ENCODE measurements at places on chromosomes 12 and 14.

GRCh38 chr12:10600988-10601387, 12.4 kb downstream of the MAGOHB start:
- DNase-seq: no peak

DNA sequence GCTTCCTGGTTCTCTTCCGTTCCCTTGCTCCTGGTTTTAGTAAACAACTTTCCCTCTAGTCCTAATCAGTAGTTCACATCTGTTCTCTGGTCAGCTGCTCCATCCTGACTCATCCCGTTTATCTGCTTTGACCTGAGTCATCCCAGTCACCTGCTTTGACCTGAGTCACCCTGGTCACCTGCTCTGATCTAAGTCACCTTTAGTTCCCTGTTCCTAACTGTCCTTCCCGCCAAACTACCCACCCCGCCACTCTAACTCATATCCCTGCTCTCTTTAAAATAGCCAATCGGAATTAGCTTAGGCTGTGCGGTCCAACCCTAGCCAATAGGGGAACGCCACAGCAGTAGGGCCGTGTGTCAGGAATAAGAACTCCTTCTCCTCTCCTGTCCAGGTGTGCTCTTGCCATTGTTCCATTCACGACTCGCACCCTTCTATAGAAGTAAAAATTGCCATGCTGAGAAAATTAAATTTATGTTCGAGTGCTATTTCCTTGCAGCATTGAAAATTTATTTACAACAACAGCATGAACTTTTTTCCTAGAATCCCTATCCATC, 3.1 kb upstream of the ANKRD33 start:
- peak; percentile 73 for DNase-seq

DNA sequence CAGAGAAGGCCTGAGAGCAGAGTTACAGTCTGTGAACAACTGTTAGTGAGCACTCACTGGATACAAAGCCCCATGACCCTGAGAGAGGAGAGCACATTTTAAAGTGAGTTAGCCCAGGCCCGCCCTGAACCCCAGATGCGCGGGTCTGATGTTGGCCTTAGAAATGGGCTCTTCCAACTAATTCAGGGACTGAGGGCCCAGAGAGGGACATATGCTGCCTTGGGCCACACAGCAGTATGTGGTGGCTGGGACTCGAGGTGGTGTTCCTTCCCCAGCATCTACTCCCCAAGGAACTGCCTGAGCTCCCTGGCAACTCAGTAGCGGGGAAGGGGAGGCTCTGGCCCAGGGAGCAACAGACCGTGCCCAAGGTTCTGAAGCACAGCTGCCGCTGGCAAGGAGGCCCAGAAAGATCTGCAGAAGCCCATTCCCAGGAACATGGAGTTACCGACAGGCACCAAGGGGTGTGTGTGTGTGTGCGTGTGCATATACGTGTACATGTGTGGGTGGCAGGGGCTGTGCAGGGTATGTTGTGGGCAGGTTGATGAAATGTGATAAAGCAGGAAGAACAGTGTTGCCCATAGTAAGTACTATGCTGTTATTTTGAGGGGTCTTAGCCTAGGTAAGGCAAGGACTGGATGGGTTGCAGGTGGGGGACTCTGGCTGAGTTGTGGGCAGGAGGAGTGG, 40.5 kb downstream of the KRT80 start:
- no peak for DNase-seq

GRCh38 chr12:15862840-15863239, 19.3 kb upstream of the STRAP start:
- no peak for DNase-seq

GRCh38 chr12:32305163-32305562, 94.2 kb upstream of the FGD4 start:
- no peak for DNase-seq

- no peak for DNase-seq
These were observed 30.6 kb downstream of the VCPKMT start for GRCh38 chr14:50085570-50086320.

- DNase-seq: no peak
These were observed 615.9 kb upstream of the MIS18BP1 start for GRCh38 chr14:45868863-45869262.

GRCh38 chr12:69154585-69155363, 84.6 kb upstream of the CPSF6 start:
- peak; percentile 62 for DNase-seq

- no peak for DNase-seq
These were observed 60.3 kb downstream of the AVPR1A start for GRCh38 chr12:63090716-63091115.

GRCh38 chr12:69655616-69656340, 43.3 kb downstream of the BEST3 start:
- peak; percentile 43 for DNase-seq

- DNase-seq: no peak
These were observed 86.8 kb downstream of the ADGRD1 start for GRCh38 chr12:131040491-131040890.

- no peak for DNase-seq
These were observed 10.4 kb downstream of the NGB start for GRCh38 chr14:77260631-77261030.

DNA sequence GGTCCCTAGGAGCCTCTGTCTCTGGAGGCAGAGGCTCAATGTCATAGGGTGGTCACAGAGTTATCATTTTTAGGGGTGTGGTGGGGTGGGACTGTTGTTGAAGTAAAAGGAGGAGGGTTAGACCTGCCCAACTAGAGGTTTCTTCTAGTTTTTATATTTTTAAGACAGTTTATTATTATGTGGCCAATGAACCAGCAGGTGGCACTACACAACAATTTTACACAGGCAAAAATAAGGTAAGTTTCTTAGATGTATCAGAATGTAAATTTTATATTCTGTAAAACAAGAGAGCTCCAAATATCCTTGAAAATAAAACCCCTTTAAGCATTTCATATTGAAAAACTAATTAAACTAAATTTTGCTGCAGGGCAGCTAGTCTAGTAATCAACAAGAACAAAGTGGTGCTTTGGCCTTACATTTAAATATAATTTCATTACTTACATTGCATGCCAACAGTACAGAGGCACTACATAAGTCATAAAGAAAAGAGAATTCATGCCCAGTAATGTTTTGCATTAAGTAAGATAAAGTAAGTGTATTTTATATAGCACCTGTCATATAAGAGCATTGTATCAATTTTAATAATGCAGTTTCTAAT, 22.2 kb upstream of the OVCH1 start:
- no peak for DNase-seq

GRCh38 chr14:100369019-100369418, 45.9 kb downstream of the SLC25A47 start:
- no peak for DNase-seq

GRCh38 chr14:60064491-60065072, 27.1 kb upstream of the PCNX4 start:
- DNase-seq: no peak

- DNase-seq: no peak
These were observed 668.1 kb downstream of the SLC16A7 start for GRCh38 chr12:60263836-60264493.

DNA sequence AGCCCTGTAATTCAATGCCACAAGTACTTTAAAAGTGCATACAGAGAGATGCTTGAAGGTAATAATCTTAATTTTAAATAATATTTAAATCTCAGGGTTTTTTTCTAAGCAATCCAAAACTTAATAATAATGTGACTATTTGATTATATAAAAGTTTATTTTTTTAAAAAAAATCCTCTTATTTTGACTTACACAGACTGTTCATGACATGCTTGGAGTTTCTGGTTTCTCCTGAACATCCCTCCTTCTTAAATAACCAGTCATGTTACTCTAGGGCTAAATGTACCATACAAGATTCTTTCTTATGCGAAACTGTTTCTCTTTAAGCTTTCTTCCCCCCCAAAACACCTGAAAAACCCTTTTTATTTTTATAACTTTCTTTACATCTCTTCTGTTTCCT, 58.2 kb upstream of the SLC2A13 start:
- no peak for DNase-seq

DNA sequence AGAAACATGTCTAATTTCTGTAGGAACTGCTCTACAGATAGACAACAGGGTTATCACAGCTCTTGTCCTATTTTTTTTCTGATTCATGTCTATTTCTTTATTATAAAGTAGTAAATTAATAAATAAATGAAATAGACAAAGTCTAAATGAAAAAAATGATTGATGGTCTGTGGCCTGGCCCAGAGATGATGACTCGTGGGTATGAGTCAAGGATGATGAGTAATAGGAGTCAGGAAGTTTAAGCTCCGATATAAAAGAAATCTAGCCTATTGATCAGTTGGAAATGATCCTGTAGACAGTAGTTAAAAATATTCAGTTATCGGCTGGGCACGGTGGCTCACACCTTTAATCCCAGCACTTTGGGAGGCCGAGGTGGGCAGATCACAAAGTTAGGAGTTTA, 90.6 kb upstream of the RTL1 start:
- DNase-seq: no peak

DNA sequence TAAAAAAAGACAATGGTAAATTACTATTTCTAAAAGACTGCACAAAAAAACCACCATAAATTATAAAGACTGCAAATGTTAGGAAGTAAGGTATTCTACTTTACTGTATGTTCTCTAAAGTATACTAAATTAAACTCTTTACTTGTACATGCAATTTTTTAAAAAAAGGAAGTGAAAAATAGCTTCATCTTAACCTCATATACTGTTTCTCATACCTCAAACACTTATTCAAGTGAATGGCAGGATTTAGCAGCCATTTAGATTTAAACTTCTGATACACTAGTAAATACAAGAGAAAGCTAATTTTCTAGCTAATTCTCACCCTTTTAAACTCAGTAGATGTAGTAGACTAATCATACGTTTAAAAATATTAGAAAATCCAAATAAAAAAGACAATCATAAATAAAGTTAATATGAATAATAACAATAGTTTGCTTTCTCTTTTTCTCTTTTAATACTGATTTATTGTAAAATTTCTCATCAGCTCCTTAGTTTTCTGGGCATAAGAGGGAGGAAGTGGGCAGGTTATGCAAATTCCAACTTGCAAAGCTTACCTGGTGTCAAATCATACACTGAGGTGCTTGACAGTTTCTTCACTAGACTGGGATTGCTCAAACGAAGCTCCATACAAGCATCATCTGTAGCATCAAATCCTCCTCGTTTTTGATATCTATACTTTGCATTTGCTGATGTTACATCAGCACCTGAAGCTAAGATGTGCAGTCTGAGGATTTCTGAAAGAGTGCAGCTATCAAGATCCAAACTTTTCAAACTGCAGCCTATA, 71.0 kb upstream of the CFL2 start:
- DNase-seq: no peak

- no peak for DNase-seq
These were observed 66.2 kb upstream of the GPR68 start for GRCh38 chr14:91310606-91311283.

GRCh38 chr12:103680591-103681141, 93.6 kb downstream of the STAB2 start:
- DNase-seq: no peak

GRCh38 chr12:110343114-110343513, 60.4 kb downstream of the ANAPC7 start:
- DNase-seq: no peak

- peak; percentile 26 for DNase-seq
These were observed 154.4 kb downstream of the GPHN start for GRCh38 chr14:66662374-66662773.

- no peak for DNase-seq
These were observed 196.1 kb upstream of the CDKN3 start for GRCh38 chr14:54200726-54201125.

DNA sequence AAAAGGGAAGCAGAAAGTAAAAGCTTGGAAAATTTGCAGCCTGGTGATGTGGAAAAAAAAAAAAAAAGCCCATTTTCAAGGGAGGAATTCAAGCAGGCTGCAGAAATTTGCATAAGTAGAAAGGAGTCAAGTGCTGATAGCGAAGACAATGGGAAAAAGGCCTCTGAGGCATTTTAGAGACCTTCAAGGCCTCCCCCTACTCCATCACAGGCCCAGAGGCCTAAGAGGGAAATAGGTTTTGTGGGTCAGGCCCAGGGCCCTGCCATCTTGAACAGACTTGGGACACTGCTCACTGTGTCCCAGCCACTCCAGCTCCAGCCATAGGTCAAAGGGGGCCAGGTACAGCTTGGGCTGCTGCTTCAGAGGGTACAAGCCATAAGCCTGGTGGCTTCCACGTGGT, 13.8 kb upstream of the PRKD1 start:
- peak; percentile 39 for DNase-seq

DNA sequence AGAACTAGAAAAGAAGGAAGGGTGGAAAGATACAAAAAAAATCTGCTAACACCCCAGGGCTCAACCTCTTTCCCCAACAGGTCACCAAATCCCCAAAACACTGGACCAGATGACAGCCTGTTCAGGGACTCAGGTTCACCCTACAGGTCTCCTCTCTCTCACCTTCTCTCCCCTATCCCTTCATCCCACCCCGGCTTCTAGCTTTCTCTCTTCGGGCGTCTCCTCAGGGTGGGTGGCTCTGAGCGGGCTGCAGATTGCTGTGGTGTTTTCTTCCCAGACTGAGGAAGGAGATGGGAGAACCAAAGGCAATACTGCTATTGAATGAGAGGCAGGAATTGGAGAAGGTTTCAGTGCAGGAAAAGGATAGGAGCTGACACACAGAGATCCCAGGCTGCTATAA, 39.3 kb downstream of the ANO2 start:
- DNase-seq: no peak

- DNase-seq: no peak
These were observed 297.5 kb downstream of the ZFP36L1 start for GRCh38 chr14:68495101-68496039.

- no peak for DNase-seq
These were observed 223.9 kb downstream of the PTPRO start for GRCh38 chr12:15546102-15546701.

- no peak for DNase-seq
These were observed 107.9 kb downstream of the SLC38A4 start for GRCh38 chr12:46717868-46718267.

- DNase-seq: no peak
These were observed 32.4 kb downstream of the PIGH start for GRCh38 chr14:67567654-67568053.

- DNase-seq: no peak
These were observed 436.4 kb downstream of the ADAMTS20 start for GRCh38 chr12:43115441-43116160.

DNA sequence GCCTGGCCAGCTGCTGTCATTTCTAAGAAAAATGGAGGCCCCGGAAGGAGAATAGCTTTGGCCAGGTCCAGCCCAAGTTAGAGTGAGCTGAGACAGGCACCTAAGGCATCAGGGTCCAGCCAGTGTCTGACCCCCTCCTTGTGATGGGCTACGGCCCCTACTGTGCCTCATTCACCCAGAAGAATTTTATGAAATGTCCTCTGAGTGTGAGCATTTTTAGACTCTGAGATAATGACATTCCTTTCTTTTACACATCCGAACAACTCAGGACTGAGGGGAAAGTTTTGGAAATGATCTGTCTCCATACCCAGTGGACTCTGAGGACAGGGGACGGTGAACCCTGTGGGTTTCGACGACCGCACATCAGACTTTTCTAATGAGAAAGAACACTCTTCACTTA, 50.4 kb downstream of the SLC24A4 start:
- no peak for DNase-seq

DNA sequence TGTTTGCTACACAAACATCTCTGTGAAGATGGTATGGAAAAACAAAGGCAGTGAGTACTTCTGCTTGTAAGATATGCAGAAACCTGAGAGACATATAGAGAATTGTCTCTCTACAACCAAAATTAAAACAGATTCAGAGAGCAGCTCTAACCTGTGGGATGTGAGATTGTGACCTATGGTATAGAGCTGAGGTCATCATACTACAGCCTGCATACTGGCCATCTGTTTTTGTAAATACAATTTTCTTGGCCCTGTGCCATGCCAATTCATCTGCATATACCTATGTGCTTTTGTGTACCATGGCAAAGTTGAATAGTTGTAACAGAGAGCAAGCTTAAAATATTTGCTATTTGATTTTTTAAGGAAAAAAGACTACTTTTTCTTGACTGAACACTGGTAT, 99.6 kb downstream of the LMO3 start:
- DNase-seq: no peak

- DNase-seq: no peak
These were observed 6.8 kb downstream of the TMCC3 start for GRCh38 chr12:94643606-94644005.
